ENCODE measurements at places on chromosomes 12 and 14.

GRCh38 chr14:88695870-88696269 is 96.9 kb downstream of the EML5 start:
- no peak for DNase-seq

- no peak for DNase-seq
Observed at GRCh38 chr14:64656986-64657385, 47.2 kb upstream of the PLEKHG3 start.

DNA sequence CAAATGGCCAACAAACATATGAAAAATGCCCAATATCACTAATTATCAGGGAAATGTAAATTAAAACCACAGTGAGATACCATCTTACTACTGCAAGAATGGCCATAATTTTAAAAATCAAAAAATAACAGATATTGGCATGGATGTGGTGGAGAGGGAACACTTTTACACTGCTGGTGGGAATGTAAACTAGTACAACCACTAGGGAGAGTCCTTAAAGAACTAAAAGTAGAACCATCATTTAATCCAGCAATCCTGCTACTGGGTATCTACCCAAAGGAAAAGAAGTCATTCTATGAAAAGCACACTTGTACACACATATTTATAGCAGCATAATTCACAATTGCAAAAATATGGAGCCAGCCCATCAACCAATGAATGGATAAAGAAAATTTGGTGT is 459.7 kb downstream of the GXYLT1 start:
- DNase-seq: no peak

DNA sequence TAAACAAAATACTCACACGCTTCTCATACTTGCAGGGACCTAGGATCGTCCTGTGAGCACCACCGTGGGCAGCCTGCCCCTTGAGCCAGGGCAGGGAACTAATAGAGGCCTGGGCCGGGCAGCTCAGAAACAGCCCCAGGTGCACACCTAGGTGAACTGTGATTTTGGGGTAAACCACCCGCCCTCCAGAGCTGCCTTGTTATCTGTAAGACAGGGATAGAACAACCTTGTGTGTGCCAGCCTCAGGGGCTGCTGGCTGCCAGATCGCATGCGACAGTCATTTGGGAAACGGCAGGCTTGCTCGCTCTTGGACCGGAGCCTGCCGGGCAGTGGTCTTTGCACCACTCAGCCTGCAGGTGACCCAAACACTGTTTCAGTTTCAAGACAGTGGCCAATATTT is 86.8 kb downstream of the ADGRD1 start:
- peak; percentile 48 for DNase-seq

- no peak for DNase-seq
Observed at GRCh38 chr14:80605536-80605935, 336.0 kb downstream of the CEP128 start.

- DNase-seq: no peak
Observed at GRCh38 chr14:62558451-62558850, 486.8 kb downstream of the KCNH5 start.

- DNase-seq: no peak
Observed at GRCh38 chr12:114266536-114266935, 139.4 kb downstream of the TBX5 start.

DNA sequence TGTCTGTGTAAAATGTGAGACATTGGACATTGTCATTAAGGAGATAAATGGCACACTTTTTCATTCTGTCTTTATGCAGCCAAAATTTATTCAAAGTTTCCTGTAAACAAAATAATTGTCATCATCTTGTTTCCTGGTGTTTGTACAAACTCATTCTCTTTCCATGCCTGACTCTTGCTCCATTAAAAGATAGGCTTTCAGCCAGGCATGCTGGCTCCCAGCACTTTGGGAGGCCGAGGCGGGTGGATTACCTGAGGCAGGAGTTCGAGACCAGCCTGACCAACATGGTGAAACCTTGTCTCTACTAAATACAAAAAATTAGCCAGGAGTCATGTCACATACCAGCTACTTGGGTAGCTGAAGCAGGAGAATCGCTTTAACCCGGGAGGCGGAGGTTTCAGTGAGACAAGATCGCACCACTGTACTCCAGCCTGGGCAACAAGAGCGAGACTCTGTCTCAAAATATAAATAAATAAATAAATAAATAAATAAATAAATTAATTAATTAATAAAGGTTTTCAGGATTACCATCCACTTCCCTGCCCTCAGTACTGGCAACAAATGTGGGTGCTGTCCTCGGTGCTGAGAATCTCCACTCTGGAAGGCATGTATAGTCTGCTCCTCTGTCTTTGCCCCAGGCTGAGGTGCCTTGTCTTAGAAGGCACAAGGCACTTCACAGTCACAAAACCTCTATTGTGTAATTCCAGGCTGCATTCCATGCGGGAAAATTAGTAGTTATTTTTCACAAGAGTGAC is 83.2 kb downstream of the PAH start:
- DNase-seq: no peak

GRCh38 chr12:89537389-89537788 is 11.5 kb upstream of the POC1B start:
- DNase-seq: no peak

- no peak for DNase-seq
Observed at GRCh38 chr12:6355491-6356373, 13.9 kb upstream of the TNFRSF1A start.

GRCh38 chr14:102317564-102318248 is 1.8 kb upstream of the ZNF839 start:
- DNase-seq: no peak

DNA sequence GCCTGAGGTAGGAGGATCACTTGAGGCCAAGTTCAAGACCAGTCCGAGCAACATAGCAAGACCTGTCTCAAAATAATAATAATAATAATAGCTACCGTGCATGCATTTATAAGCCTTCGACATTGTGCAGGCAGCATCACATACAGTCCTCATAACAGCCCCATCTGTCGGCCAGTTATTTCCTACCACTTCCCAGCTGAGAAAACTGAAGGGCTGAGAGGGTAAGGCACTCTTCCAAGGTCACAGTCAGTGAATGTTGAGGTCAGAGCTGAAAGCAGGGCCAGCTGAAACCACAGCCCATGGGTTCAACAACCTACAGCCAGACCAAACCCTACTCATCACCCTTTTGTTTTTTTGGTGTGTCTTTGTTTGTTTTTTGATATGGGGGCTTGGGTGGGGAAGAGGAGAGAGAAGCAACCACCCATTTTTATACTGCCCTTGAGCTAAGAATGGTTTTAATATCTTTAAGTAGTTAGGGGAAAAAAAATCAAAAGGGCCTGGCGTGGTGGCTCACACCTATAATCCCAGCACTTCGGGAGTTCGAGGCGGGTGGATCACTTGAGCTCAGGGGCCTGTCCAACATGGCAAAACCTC is 16.8 kb upstream of the ITPK1 start:
- no peak for DNase-seq

DNA sequence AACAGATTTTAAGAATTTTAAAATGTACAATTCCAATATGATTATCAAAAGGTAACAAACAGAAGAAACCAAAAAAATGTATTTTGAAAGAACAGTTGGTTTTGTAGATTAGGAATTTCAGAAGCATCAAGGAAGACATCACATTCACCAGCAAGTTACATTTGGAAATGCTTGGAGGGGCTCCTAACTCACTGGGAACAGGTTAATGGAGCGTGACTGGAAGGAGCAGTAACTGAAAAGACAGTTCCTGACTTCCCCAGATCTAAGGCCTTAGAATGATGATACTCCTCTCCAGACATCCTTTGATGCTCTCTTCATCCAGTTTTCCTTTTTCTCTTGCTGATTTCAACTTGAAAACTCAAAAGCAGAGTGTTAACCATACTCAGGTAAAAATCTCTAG is 220.0 kb upstream of the EGLN3 start:
- DNase-seq: no peak

GRCh38 chr12:57717846-57718640 is 20.5 kb downstream of the AGAP2 start:
- DNase-seq: no peak

DNA sequence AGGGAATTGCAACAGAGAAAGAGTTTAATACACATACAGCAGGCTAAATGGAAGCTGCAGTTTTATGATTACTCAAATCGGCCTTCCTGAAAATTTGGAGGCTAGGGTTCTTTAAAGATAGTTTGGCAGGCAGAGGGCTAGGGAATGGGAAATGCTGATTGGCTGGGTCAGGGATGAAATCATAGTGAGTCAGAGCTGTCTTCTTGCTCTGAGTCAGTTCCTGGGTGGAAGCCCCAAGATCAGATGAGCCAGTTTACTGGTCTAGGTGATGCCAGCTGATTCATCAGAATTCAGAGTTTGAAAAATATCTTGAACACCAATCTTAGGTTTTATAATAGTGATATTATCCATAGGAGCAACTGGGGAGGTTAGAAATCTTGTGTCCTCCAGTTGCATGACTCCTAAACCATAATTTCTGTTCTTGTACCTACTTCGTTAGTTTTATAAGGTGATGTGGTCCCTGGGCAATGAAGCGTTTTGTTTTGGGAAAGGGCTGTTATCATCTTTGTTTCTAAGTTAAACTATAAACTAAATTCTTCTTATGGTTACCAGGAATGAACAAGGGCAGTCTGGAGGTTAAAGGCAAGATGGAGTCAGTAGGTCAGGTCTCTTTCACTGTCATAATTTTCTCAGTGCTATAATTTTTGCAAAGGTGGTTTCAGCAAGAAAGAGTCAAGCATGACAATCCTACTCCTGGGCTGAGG is 257.8 kb upstream of the CCDC196 start:
- DNase-seq: no peak

GRCh38 chr12:111444925-111445725 is 39.4 kb downstream of the SH2B3 start:
- peak; percentile 89 for DNase-seq

- DNase-seq: no peak
Observed at GRCh38 chr12:14273913-14274311, 91.6 kb upstream of the ATF7IP start.

GRCh38 chr14:24818058-24818822 is 184.2 kb upstream of the GZMB start:
- DNase-seq: no peak

DNA sequence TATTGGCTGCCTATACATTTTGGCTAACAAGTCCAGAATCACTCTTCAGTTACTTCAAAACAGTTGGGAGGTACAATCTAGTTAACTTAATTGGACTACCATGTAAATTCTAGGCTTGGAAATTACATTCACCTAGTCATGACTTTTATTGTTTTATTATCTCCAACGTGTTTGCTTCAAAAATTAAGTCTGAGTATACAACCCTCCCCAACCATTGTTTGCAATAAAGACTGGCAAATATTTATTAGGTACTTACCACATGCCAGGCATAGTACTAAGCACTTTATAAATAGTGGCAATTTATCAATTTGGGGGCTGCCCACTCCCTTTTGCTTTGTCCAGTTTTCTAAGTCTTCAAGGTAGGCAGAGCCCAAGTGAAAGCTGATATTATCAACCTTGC is 30.3 kb downstream of the TXNDC16 start:
- no peak for DNase-seq

DNA sequence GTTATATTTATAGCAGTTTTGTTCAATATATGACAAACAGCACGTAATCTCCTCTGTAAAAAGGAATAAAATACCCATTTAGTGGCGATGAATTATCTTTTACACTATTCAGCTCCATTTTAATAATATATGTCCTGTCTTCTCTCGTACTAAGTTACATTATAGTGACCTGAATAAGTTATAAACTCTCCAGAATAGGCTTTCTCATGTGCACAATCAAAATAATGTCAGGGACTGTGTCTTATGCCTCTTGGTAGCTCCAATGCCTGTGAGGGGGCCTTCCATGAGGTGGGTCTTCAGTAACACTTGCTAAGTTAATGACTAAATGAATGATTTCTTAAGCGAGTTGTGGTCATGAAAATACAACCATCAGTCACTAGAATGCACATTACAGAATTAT is 150.9 kb downstream of the MDGA2 start:
- DNase-seq: no peak

DNA sequence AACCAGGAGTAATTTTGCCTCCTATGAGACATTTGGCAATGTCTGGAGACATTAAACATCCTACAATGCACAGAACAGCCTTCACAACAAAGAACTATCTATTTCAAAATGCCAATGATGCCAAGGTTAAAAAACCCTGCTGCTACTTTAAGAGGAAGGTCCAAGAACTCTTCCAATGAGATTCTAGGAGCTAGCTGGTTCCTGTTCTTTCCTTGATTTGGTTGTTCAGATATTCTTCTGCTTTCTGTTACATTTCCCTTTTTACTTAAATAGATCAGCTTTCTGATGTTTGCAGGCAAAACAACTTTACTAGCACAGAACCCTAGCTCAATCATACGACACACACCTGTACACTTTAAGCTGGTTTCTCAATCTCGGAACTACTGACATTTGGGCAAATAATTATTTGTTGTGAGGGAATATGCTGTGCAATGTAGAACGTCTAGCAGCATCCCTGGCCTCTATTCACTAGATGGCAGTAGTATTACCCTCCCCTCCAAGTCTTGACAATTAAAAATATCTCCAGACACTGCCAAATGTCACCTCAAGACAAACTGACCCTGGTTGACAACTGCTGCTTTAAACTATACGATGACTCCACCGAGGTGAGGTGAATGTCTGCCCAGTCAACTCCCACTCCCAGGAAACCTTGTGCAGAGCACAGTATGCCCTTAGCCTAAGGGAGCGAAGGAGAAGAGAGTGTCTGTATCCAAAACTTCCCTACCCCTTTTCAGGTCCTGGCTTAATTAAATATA is 4.4 kb downstream of the BLTP3B start:
- no peak for DNase-seq

GRCh38 chr14:29111554-29111953 is 345.0 kb downstream of the FOXG1 start:
- DNase-seq: no peak

GRCh38 chr12:3744229-3744901 is 8.5 kb downstream of the CRACR2A start:
- no peak for DNase-seq

GRCh38 chr12:104477510-104478390 is 21.0 kb downstream of the CHST11 start:
- DNase-seq: no peak

DNA sequence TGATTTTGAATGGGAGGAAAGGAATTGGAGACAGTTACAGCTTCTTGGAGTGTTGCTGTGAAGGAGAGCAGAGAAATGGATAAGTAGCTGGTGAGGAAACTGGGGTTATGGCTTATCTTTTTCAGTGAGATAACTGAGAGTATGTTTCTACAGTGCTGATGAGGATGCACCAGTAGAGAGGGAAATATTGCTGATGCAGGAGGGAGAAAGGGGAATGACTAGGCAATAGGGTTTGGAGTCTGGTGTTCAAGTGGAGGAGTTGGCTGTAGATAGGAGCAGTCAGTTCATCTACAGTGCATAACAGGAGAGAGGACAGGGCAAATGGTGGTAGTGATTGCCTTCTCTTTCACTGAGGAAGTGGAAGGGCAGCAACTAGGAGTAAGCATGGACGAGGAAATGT is 33.0 kb downstream of the SPATS2 start:
- DNase-seq: no peak

DNA sequence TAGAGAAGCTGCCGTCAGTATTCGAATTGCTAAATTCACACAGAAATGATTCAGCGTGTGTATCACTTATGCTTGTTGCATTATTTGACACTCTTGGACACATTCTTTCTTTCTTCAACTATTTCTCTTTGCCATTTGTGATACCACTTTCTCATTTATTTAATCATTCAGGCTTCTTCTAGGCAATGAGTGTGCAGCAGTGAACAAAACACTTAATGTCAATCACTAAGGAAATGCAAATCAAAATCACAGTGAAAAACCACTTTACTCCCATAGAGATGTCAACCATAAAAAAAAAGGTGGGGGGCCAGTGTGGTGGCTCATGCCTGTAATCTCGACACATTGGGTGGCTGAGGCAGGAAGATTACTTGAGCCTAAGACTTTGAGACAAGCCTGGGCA is 214.6 kb downstream of the FLRT2 start:
- no peak for DNase-seq

Measured in posterior vena cava (tissue), 2 donors.